ENCODE measurements at places on chromosomes 13 and 19.

GRCh38 chr19:53521373-53522202, 16.4 kb upstream of the ZNF331 start:
- H3K27ac ChIP-seq, result peak overlapping the region; percentile 78
- DNase-seq, result no peak
- no peaks in the 10 kb centered on the region for H3K27me3 ChIP-seq
- peaks cover 6% of the 10 kb centered on the region for H3K4me1 ChIP-seq

GRCh38 chr13:106143392-106143791, 392.1 kb downstream of the EFNB2 start:
- DNase-seq, result no peak
- no peaks in the 10 kb centered on the region for H3K4me1 ChIP-seq
- no peaks in the 10 kb centered on the region for H3K27me3 ChIP-seq
- H3K4me3 ChIP-seq, result no peak overlapping the region

- H3K4me1 ChIP-seq, result no peaks in the 10 kb centered on the region
- H3K27me3 ChIP-seq, result no peaks in the 10 kb centered on the region
- H3K27ac ChIP-seq, result no peak overlapping the region
- DNase-seq, result no peak
Observed at GRCh38 chr13:90947976-90948375, 399.5 kb upstream of the MIR17HG start.

DNA sequence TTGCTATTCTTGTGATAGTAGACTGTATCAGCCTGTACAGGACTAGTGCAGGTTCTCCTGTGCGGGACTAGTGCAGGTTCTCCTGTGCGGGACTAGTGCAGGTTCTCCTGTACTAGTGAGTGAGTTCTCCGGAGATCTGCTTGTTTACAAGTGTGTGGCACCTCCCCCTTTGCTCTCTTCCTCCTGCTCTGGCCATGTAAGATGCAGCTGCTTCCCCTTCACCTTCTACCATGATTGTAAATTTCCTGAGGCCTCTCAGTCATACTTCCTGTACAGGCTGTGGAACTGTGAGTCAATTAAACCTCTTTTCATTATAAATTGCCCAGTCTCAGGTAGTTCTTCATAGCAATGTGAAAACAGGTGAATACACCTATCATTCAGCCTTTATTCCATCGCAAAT, 289.6 kb downstream of the TEX29 start:
- no peak for DNase-seq
- peaks cover 48% of the 10 kb centered on the region for H3K27me3 ChIP-seq
- H3K27ac ChIP-seq, result no peak overlapping the region
- no peaks in the 10 kb centered on the region for H3K36me3 ChIP-seq

- no peak for DNase-seq
- H3K36me3 ChIP-seq, result no peaks in the 10 kb centered on the region
Observed at GRCh38 chr13:113567681-113568080, 16.9 kb upstream of the TFDP1 start.

All from esophagus squamous epithelium (tissue), 5 donors.